ENCODE measurements at places on chromosomes 12 and 14.

- DNase-seq: no peak
These were observed 133.5 kb downstream of the BICD1 start for GRCh38 chr12:32240162-32240561.

DNA sequence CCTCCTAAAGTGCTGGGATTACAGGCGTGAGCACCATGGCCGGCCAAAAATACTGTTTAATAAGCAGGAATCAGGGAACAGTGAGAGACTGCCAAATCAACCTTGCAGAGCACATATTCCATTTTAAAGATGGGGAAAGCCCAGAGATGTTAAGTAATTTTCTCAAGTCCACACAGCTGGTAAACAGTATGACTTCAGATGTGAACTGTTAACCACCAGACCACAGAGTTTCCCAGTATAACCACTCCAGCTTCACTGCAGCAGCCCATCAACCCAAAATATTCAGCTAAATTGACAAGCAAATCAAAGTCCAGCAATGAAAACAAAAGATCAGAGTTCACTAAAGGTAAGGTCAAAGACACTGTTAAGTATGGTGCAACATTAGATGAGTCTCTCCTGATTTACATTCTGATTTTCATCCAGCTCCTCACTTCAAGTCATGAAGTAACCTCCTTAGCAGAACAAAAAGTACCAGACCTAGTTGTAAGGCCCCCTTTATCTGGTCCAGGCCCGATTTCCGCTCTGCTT is 82.1 kb downstream of the TRAFD1 start:
- DNase-seq: no peak

DNA sequence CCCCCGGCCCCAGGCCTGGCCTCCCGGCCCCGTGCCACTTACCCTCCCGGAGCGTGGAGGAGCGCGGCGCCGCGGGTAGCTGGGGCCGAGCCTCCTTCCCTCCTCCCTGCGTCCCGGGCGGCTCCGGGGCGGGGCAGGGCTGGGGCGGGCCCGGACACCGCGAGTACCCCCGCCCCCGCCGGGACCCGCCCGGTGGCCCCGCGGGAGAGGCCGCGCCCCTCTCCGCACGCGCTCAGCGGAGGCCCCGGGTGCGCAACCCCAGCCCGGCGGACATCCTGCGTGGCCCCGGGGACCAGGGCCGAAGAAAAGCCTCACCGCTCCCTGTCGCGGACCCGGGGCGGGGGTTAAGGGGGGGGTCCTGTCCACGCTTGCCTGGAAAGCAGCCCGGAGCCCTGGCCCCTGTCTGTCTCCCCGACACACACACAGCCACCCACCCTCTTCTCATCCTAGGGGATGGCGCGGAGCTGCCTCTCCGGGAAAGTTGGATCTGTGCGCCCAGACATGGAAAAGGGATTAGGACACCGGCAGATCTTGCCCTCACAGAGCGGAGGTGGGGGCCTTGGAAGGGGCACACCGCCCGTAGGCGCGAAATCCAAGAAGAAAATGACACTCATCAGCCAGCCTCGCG is at the start of gene SYNE3:
TSS of gene SYNE3 (minus strand) at position 97 of the 628 bp plus-strand sequence. CDS start 40,829 bp downstream, outside the sequence.
- DNase-seq: no peak

DNA sequence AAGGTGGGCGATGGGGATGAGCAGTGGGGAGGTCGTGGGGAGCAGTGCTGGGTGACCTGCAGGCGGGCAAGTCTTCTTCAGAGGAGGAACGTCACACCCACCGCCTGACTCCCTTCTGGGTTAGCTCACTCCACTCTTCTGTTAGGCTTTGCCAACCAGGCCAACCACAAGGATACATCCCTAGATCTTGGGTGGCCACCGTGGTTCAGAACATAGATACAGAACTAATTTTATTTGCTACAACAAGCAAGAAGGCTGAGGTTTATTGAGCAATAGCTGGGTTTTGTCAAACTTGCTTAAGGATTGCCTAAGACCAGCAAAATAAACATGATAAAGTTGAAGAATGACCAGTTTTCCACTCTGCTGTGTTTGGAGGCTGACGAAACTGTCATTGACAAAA is 109.4 kb downstream of the DACT1 start:
- no peak for DNase-seq

DNA sequence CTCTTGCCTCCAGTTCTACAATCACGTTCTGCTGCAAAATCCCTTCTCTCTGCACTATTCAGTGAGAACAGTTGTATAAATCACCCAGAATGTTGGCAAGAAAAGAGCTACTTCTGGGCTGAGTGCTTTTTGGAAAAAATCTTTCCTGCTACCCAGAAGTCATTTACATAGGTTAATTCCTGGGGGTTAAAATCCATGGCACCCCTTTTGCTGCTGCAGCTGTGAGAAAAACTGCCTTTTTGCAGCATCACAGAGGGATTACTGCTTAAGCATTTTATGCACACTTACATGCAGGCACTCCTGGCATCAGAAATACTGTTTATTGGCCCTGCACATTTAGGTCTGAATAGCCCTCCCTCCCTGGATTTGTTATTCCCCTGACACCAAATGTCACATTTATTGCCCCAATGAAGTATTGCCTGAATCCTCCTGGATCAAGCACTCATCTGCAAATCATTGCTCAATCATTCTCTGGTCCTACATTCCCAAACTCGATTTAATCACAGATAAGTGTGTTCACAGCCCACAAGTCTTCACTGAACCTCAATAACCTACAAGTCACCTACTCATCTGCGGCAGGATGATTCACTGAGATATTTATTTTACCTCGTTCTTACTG is 43.1 kb upstream of the CCDC196 start:
- DNase-seq: no peak

DNA sequence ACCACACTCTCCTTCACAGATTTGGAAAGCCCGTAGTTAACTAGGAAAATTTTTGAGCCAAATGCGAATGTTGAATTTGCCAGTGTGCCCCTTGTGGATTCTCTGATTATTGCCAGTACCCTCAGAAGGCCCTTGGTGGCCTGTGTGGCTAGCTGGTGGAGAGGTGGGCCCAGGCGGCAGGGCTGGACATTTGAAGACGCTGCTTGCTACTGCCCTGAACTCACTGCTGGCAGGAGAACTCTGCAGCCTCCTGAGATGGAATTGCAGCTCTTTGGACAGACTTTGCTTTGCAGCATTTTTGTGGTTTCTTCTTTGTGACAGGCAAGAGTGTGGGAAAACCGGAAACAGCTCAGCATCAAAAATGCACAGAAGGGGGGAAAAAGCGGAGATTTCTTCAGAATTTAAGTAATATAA is 97.6 kb downstream of the TGFB3 start:
- no peak for DNase-seq

DNA sequence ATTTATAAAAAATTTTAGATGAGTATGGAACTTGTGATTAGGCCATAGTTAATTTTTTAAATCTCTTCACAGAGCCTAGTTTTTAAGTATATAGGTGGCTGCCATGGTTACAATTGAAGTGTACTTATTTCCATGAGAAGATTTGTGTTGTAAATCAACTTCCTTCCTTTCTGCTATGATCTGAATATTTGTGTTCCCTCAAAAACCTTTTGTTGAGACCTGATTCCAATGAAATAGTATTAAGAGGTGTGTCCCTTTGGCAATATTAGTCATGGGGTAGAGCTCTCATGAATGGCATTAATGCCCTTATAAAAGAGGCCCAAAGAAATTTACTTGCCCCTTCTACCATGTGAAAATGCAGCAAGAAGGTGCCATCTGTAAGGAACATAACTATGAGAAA is 28.8 kb downstream of the ETNK1 start:
- peak; percentile 34 for DNase-seq

DNA sequence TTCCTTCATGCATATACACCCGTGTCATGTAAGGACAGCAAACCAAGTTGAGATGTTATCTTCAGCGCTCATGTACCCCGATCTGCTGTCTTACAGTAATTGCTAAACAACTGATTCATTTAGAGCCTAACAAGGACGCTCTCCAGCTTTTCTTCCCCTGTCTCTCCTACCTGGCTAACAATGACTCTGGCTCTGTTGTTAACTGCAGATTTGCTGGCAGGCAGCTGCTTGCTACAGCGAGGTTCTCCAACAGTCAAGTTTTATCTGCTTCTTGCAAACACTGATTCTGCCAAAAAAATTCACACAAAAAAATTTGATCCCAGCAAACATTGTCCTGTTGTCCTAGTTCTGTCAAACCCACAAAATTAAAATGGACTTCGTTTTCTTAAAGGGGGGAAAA is 101.6 kb downstream of the OTX2 start:
- DNase-seq: no peak

GRCh38 chr12:88391556-88391955 is 188.7 kb downstream of the KITLG start:
- DNase-seq: no peak

- DNase-seq: no peak
These were observed 13.1 kb downstream of the GPR68 start for GRCh38 chr14:91231446-91231845.

DNA sequence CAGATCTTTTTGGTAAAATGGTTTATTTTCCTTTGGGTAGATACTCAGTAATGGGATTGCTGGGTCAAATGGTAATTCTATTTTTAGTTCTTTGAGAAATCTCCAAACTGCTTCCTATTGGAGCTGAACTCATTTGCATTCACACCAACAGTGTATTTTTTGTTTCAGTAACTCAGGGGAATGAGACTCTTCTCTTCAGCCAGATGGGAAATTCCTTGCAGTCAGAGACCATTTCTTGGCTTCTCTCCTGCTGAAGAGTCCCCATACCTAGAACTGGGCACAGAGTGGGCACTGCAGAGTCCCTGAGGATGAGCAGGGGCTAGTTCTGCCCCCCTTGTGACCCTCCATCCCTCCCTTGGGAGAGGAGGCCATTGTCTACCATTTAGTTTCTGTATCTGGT is 10.8 kb downstream of the SDSL start:
- DNase-seq: no peak

DNA sequence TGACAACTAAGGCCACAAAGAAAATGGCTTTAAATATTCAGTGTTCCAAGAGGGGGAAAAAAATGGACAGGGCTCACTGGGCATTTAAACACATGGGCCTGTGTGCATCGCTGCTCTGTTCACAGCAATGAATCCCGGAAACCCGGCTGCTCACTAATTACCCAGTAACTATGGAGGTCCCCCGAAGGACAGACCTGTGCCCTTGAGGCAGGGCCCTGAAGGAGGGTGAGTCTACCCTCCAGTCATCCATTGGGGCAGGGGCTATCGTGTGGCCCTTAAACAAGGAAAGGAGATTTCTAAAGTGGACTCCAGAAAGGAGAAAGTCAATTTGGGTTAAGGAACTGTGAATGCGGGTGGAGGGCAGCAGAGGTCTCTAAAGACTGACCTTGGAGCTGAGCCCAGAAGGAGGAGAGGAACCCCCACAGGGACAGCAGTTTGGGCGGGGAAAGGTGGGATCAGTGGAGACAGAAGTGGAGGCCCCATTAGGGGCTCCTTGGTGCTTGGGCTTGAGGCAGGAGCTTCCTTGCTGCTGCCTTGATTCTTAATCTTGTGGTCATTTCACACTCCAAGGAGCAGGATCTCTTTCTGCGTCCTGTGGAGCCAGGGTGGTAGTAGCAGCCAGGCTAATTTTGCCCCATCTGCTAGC is 1.4 kb upstream of the CLMN start:
- DNase-seq: no peak

DNA sequence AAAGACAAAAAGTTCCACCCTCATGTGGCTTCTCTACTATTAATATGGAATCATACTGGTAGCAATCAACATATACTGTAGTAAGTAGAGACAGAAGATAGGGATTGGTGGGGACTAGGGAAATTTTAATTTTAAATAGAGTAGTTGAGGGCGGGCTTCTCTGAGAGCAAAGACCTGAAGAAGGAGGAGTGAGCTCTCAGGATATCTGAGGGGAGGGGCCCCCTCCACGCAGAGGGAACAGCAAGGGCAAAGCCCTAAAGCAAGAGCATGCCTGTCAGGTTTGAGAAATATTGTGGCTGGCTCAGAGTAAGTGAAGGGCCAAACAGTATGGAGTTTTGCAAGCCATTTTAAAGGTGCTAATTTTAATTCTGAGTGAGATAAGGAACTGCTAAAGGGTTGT is 64.3 kb downstream of the PCNX1 start:
- no peak for DNase-seq

DNA sequence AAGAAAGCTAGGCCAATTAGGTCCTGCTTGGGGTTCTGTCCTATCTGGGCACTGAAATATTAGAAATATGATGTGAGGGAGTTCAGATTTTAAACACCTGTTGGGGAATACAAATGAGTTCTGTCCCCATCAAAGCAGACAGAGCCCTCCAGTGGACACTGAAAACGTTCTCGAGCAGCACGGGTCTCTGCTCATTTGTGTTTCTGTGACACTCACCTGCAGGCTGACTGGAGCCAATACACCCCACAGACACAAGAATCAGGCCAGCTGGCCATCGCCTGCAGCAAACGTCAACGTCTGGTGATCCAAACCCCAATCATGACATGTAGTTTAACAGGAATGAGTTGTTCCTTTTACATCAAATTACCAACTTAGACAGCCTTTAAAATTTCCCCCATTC is 493.4 kb upstream of the TMEM132C start:
- DNase-seq: no peak

GRCh38 chr14:90060312-90060964 is 1.4 kb upstream of the KCNK13 start:
- DNase-seq: no peak

GRCh38 chr14:87676814-87677437 is 316.1 kb downstream of the GALC start:
- no peak for DNase-seq

DNA sequence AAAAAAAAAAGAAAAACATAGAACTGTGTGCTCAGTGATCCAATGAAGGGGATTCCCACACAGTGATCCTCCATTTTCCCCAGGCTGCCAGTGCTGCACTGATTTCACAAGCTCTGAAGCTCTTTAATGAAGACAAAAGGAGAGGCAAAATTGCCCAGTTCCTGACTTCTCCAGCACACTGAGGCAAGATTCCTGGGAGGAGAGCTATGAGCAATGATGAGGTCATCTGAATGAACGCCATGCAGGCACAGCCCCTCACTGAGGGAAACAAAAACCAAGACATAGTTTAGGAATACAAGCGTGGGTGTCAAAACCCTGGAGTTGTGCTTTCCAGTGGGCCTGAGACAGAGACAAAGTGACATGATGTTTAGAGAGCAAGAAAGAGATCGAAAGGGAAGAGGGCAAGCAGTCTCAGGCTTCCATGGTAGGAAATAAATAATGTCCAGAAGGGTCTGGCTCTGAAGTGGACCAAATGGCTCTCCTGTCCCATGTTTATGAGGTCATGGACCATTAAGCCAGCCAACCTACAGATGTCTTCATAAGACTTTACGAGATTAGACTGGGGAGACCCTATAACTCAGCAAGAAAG is 40.9 kb upstream of the SMUG1 start:
- no peak for DNase-seq

DNA sequence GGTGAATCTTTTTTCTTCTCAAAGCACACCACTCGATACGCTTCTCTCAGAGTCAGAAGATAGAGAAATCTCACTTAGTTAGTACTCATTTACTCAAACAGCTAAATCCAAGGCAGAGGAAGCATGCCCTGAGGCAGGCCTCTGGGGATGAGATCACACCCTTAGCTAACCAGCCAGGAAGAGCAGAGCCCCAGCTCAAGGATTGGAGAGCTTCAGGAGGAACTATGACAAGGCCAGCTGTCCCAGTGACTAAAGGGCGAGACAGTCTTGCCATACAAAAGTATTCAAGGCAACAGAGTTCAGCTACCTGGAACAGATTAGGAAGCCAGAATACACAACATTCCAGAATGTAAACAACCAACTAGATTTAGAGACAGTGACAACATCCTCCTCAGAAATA is 197.7 kb upstream of the CCDC196 start:
- no peak for DNase-seq

GRCh38 chr14:104977681-104978653 is at the start of gene AHNAK2:
Gene AHNAK2, minus strand, starts transcription at chr14:104978374. Its CDS starts 137 bp downstream, at chr14:104978237.
- no peak for DNase-seq

Data from glomerular endothelial cell (primary cell).